ENCODE measurements at places on chromosomes 1 and 21. TPM values are rescaled to one million over a fixed set of nuclear protein-coding genes. Genes with fewer than 3 reads are reported as not detected.

GRCh38 chr21:40622531-40622930 is 224.4 kb downstream of the DSCAM start:
- no peak overlapping the region for H3K27ac ChIP-seq
- no peaks in the 10 kb centered on the region for H3K27me3 ChIP-seq
- no peak overlapping the region for H3K4me3 ChIP-seq
- no peak for DNase-seq
- no peaks in the 10 kb centered on the region for H3K4me1 ChIP-seq

CD247 gene
- total RNA-seq, result 8.5 TPM

DNA sequence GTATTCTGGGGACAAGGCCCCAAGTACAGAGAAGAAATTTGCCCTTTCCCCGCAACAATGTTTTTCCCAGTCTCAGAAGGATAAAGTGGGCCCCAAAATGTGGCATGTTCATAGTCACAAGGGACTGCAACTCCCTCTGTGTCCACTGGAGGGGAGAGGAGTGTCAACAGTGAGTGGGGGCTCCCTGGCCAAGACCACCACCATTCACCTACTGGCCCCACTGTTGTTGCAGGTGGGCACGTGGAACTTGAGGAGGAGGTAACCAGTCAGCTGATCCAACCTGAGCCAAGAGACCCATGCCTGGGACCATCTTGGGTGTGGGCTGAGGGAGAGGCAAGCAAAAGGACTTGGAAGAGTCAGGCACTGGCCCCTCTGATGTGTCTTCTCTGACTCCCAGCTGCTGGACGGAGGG is 777 bp downstream of the NUDT17 start:
- H3K27me3 ChIP-seq, result no peaks in the 10 kb centered on the region
- peak overlapping the region; percentile 69 for H3K27ac ChIP-seq
- DNase-seq, result no peak
- peak overlapping the region; percentile 75 for H3K4me3 ChIP-seq

- H3K36me3 ChIP-seq, result no peaks in the 10 kb centered on the region
- H3K27ac ChIP-seq, result no peak overlapping the region
- H3K27me3 ChIP-seq, result no peaks in the 10 kb centered on the region
- no peak for DNase-seq
Observed at GRCh38 chr21:31879911-31880310, 7.1 kb downstream of the HUNK start.

CR1L gene
- total RNA-seq, result not detected

PTPN22 gene
- total RNA-seq, result 6.6 TPM

DNA sequence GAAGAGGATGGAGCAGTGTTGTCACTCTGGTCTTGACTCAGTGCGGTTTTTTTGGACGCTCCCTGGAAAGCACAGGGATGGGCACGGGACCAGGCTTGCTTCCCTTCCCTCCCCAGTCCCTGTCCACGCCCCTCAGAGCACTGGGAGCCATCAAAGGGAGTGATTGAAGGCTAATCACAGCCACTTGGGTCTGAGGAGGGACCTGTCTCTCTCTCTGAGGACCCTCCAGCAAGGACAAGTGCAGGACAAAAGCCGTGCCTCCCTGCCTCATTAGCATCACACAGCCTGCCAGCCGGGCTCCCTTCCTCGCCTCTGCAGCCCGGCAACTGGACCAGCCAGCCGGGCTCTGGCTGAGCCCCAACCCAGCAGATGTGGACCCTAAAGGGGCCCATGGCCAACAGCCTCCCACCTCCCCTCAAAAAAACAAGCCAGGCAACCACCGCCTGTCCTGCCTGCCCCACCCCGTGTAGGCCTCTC is 18.6 kb upstream of the PDZK1IP1 start:
- H3K4me3 ChIP-seq, result no peak overlapping the region
- H3K36me3 ChIP-seq, result no peaks in the 10 kb centered on the region
- no peaks in the 10 kb centered on the region for H3K27me3 ChIP-seq
- DNase-seq, result no peak
- H3K4me1 ChIP-seq, result no peaks in the 10 kb centered on the region

Data from thoracic aorta (tissue), 2 donors.